ENCODE measurements at places on chromosomes 11 and 22. TPM values are rescaled to one million over a fixed set of nuclear protein-coding genes. Genes with fewer than 3 reads are reported as not detected.

The LGALS12 gene
- 0.62 TPM for total RNA-seq

GRCh38 chr11:35321532-35322317 lies 97.6 kb downstream of the SLC1A2 start:
- no peaks in the 10 kb centered on the region for H3K36me3 ChIP-seq
- no peak for DNase-seq
- H3K27me3 ChIP-seq, result no peaks in the 10 kb centered on the region
- H3K27ac ChIP-seq, result no peak overlapping the region
- peaks cover 20% of the 10 kb centered on the region for H3K4me1 ChIP-seq
- H3K4me3 ChIP-seq, result no peak overlapping the region

- no peaks in the 10 kb centered on the region for H3K27me3 ChIP-seq
- no peak overlapping the region for H3K27ac ChIP-seq
- no peak for DNase-seq
Measured at GRCh38 chr22:44550711-44551491, 52.9 kb upstream of the RTL6 start.

The TREH gene
- total RNA-seq, result not detected

The OR2AG2 gene
- 0.31 TPM for total RNA-seq
